ENCODE measurements at places on chromosomes 7 and 10. TPM values are rescaled to one million over a fixed set of nuclear protein-coding genes. Genes with fewer than 3 reads are reported as not detected.

Gene SPDYE6
- not detected for total RNA-seq

Gene FAM171A1
- 2.9 TPM for total RNA-seq

Gene C10orf143
- total RNA-seq = 2.7 TPM

Gene ZNF485
- 1.6 TPM for total RNA-seq

DNA sequence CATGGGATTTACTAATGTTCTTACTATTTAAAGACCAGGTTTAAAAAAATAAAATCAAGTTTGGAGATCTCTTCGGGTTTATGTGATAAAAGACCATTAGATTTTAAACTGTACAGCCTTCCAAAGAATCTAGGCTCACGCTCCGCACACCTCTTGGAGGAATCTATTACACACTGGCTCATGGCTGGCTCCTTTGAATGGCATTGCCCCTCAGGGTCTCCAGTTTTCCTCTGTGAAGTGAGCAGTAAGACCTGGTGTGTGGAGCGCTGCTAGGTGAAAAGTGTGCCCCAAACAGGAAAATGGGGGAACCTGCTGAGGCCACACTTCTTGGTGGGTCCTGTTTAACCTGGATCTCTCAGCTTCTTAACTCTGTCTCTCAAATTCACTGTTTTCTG is 142.3 kb downstream of the KAT6B start:
- peaks cover 19% of the 10 kb centered on the region for H3K36me3 ChIP-seq
- no peaks in the 10 kb centered on the region for H3K27me3 ChIP-seq
- H3K27ac ChIP-seq = no peak overlapping the region
- H3K4me3 ChIP-seq = no peak overlapping the region
- peaks cover 20% of the 10 kb centered on the region for H3K4me1 ChIP-seq

- no peak for DNase-seq
- H3K4me1 ChIP-seq = peaks cover 2% of the 10 kb centered on the region
- no peaks in the 10 kb centered on the region for H3K36me3 ChIP-seq
- H3K4me3 ChIP-seq = no peak overlapping the region
- H3K27me3 ChIP-seq = peaks cover 36% of the 10 kb centered on the region
Observed at GRCh38 chr7:106029451-106029850, 66.4 kb downstream of the CDHR3 start.

- H3K4me3 ChIP-seq = peak overlapping the region; percentile 94
- peak; percentile 93 for DNase-seq
- peaks cover 48% of the 10 kb centered on the region for H3K4me1 ChIP-seq
- H3K27me3 ChIP-seq = no peaks in the 10 kb centered on the region
Observed at GRCh38 chr7:130961128-130961601, 227.2 kb upstream of the KLF14 start.

- no peak overlapping the region for H3K4me3 ChIP-seq
- peaks cover 12% of the 10 kb centered on the region for H3K36me3 ChIP-seq
- H3K27ac ChIP-seq = peak overlapping the region; percentile 48
Observed at GRCh38 chr7:50632561-50633413, 67.6 kb upstream of the DDC start.

DNA sequence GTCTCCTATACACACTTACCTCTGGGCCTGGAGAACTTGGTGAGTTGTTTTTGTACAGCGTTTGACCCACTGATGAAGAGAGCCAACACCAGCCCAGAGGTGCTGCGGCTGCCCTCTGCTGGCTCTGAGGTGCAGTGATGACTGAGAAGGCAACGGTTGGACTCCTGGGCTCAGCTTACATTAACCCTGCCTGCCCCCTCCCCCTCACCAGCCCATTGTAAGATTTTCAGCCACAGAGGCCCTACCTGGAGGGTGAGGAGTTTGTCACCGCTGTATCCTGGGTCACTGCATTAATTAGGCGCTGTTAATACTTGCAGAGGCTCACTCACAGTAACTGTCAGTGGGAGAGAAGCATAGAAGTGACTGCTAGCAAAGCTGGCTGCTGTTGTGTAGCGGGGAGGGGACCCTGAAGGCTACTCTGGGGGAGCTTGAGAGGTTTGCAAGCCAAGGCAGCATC is 19.0 kb upstream of the ANKRD2 start:
- peaks cover 3% of the 10 kb centered on the region for H3K27me3 ChIP-seq
- H3K36me3 ChIP-seq = no peaks in the 10 kb centered on the region
- peak; percentile 66 for DNase-seq

GRCh38 chr10:7819121-7819460 is 786 bp downstream of the TAF3 start:
- peak overlapping the region; percentile 89 for H3K27ac ChIP-seq
- H3K4me1 ChIP-seq = peaks cover 35% of the 10 kb centered on the region
- DNase-seq = peak; percentile 64
- H3K4me3 ChIP-seq = peak overlapping the region; percentile 99
- H3K27me3 ChIP-seq = no peaks in the 10 kb centered on the region

- H3K36me3 ChIP-seq = peaks cover 3% of the 10 kb centered on the region
- no peak for DNase-seq
- no peaks in the 10 kb centered on the region for H3K27me3 ChIP-seq
- no peak overlapping the region for H3K27ac ChIP-seq
- peaks cover 27% of the 10 kb centered on the region for H3K4me1 ChIP-seq
Observed at GRCh38 chr7:114790521-114790920, 131.4 kb upstream of the MDFIC start.

- no peak for DNase-seq
- no peaks in the 10 kb centered on the region for H3K4me1 ChIP-seq
- H3K4me3 ChIP-seq = no peak overlapping the region
- no peak overlapping the region for H3K27ac ChIP-seq
Observed at GRCh38 chr7:106493041-106493731, 167.8 kb downstream of the CCDC71L start.

- peaks cover 4% of the 10 kb centered on the region for H3K4me1 ChIP-seq
- DNase-seq = no peak
- H3K36me3 ChIP-seq = peaks cover 4% of the 10 kb centered on the region
- H3K4me3 ChIP-seq = no peak overlapping the region
- no peak overlapping the region for H3K27ac ChIP-seq
- H3K27me3 ChIP-seq = no peaks in the 10 kb centered on the region
Observed at GRCh38 chr10:129472696-129473555, 5.9 kb downstream of the MGMT start.

DNA sequence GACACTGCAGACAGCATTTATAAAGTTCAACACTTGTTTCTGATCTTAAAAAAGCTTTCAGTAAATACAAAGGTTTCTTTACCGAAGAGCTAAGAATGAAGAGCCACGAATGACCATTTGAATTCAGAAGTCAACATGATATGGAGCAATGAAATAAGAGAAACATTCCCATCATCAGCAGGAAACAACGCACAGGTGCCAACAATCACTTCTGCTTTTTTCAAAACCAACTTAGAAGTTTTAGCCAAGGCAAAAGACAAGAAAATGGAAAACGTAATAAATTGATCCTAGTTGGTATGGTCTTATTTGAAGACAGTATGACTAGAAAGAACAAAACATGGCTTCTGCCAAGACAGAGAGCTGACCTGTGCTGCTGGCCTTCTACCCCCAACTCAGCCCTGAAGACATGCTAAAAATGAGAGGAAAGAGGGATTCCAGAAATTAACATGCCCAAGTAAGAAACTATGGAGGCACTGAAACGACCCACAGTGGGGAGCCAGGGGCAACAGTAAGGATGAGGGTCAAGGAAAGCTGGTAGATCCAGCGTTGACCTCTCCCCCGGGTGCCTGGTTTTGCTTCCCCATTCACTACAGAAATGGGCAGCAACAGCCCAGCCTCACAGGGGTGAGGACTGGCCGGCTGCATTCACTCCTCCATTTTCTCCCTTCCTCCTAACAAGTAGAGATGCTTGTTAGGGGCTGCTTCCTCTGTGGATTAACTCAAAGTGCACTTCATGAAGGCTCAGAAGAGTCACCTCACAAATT is 30.1 kb downstream of the VPS41 start:
- no peaks in the 10 kb centered on the region for H3K27me3 ChIP-seq
- H3K27ac ChIP-seq = no peak overlapping the region
- H3K36me3 ChIP-seq = peaks cover 28% of the 10 kb centered on the region
- peaks cover 16% of the 10 kb centered on the region for H3K4me1 ChIP-seq
- no peak overlapping the region for H3K4me3 ChIP-seq

DNA sequence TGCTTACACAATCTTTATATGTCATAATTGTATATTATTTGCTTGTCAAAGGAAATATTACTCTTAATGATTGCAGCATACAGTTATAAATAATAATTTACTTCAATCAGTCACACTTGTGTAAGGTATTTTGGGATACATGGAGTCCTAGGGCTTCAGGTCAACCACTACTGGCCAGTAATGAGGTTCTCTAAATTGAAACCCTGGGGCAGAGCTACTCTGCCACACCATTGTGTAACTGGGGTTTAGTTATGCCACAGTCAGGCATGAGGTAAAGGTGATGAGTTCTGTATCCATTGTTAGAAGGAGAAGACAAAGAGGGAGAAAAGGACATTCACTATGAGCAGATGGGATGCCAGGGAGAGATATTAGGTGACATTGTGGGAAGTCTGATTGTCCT is 117.4 kb downstream of the RNLS start:
- H3K27ac ChIP-seq = no peak overlapping the region
- no peaks in the 10 kb centered on the region for H3K36me3 ChIP-seq
- H3K4me1 ChIP-seq = no peaks in the 10 kb centered on the region

DNA sequence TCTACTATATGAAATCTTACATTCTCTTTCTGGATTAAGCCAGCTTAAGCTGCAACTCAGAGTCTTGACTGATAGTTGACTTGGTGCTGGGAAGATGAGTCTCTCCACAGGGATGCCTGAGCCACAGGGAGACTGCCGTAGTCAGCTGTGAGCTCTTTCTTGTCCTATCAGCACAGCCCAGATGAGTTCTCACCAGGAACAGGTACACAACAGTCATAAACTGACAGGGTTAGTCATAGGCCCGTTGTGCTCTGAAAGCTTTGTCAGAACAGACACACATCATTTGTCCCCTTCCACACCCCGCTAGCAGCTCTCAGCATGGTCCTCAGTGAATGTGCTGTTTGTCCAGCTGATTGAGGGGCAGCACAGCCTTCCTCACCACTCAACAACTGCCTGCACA is 221.6 kb downstream of the RPS24 start:
- peaks cover 13% of the 10 kb centered on the region for H3K27me3 ChIP-seq
- no peaks in the 10 kb centered on the region for H3K36me3 ChIP-seq
- no peak overlapping the region for H3K4me3 ChIP-seq

DNA sequence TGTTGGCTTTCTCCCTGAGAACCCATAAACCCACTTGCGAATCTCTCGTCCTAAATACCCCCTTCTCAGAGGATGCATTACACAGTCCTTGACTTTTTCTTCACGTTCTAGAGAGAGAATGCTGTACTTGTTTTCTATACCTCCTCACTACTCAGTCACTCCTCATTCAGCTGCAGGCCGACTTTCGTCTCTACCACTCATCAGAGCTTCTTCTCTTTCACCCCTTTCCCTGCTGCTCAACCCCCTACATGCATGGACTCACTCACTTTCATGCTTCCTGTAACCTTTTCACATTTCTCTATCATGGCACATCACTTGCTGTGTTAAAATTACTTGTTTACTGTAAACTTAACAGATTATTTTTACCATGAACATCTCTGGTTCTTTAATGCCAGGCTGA is 19.8 kb downstream of the MDFIC start:
- no peak for DNase-seq
- H3K4me3 ChIP-seq = no peak overlapping the region
- H3K4me1 ChIP-seq = peaks cover 32% of the 10 kb centered on the region
- no peak overlapping the region for H3K27ac ChIP-seq

DNA sequence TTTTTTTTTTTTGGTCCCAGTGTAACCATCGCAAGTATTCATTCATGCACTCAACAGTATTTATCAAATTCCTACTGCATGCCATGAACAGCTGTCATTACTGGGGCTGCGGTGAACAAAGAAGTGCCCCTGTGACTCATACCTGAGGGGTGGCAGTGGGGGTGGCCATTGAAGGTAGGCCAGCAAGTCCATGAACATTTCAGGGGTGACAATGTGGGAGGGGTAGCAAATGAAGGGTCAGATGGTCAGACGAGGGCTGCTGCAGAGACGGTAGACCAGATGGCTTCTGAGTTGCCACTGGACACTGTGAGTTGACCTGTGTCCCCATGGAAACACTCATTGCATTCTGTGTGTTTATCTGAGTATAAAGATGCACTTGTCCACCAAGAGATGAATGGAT is 92.5 kb upstream of the PITRM1 start:
- no peak overlapping the region for H3K4me3 ChIP-seq
- no peaks in the 10 kb centered on the region for H3K36me3 ChIP-seq
- no peaks in the 10 kb centered on the region for H3K4me1 ChIP-seq
- H3K27me3 ChIP-seq = peaks cover 40% of the 10 kb centered on the region
- no peak for DNase-seq
- H3K27ac ChIP-seq = no peak overlapping the region

DNA sequence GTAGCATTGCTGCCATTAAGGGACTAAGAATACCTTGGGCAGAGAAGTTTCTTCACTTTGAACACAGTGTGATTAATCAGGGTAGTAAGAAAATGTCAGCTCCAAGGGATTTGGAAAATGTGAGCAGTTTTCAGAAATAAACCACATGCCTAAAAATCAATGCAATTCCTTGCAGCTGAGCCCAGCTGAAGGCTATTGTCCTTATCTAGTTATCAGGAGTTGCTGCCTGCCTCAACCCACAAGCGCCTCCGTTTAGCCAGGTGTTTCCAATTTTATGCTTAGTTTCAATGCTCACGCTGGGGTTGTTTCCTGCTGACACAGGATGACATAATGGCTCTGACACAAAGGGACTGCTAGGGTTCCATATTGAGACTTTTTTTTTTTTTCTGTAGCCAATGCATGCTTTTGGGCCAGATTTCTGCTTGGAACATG is 132.3 kb upstream of the ANK3 start:
- no peak overlapping the region for H3K27ac ChIP-seq
- no peaks in the 10 kb centered on the region for H3K27me3 ChIP-seq
- no peak overlapping the region for H3K4me3 ChIP-seq
- H3K36me3 ChIP-seq = peaks cover 2% of the 10 kb centered on the region
- DNase-seq = no peak

- H3K36me3 ChIP-seq = no peaks in the 10 kb centered on the region
- no peak overlapping the region for H3K4me3 ChIP-seq
Observed at GRCh38 chr10:117647306-117647705, 104.8 kb downstream of the EMX2 start.

DNA sequence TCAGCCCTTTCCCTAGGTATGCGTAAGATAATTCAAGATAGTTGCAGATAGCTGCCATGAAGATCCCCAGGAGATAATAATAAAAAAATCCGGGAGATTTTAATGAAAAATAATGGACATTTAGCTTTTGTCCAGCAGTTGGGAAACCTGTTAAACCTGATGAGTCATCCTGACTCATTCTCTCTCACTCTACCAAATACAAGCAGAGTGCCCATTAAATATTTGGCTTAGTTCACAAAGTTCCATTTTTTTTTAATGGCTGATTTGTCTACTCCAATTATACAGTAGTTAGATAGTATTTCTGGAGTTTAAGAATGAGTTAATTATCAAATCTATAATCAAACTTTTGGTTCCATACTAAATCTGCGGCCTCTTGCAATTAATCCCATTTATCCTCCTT is 2.1 kb upstream of the SHTN1 start:
- H3K27me3 ChIP-seq = peaks cover 34% of the 10 kb centered on the region
- DNase-seq = no peak
- H3K27ac ChIP-seq = no peak overlapping the region
- peaks cover 2% of the 10 kb centered on the region for H3K36me3 ChIP-seq
- H3K4me3 ChIP-seq = no peak overlapping the region
- H3K4me1 ChIP-seq = peaks cover 2% of the 10 kb centered on the region
